ENCODE measurements at places on chromosomes 1 and 21. TPM values are rescaled to one million over a fixed set of nuclear protein-coding genes. Genes with fewer than 3 reads are reported as not detected.

DNA sequence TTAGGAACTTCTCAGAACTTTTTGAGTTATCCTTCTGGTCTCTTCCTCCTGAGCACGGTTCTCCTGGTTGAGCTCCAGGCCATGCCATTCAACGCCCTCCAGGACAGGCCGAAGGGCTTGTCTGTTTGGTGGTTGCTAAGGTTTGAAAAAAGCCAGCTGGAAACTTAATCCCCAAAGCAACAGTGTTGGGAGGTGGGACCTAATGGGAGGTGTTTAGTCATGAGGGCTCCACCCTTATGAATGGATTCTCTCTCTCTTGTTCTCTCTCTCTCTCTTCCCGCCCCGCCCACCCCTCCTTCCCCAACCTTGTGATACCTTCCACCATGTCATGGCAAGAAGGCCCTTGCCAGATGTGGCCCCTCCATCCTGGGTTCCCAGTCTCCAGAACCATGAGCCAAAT is 829 bp downstream of the KCNE1 start:
- no peak overlapping the region for H3K4me3 ChIP-seq
- H3K27ac ChIP-seq: no peak overlapping the region
- H3K27me3 ChIP-seq: no peaks in the 10 kb centered on the region
- no peak for DNase-seq
- no peaks in the 10 kb centered on the region for H3K36me3 ChIP-seq

DNA sequence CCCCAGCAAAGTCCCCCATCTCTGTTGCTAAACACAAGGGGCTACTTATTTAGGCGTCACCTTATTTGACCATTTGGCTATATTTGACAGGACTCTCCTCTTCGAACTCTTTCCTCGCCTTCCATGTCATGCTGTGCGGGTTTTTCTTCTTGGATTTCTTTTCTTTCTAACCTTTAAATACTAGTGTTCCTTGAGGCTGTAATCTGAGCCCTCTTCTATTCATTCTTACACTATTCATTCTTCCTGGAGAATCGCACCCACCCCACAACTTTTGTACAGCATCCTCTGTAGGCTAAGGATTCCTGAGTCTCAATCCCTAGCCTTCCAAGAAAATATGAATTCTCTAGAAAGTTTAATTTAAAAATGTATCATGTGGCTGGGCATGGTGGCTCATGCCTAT is 61.7 kb upstream of the C1orf115 start:
- no peak overlapping the region for H3K27ac ChIP-seq
- no peaks in the 10 kb centered on the region for H3K27me3 ChIP-seq
- no peak for DNase-seq
- no peaks in the 10 kb centered on the region for H3K36me3 ChIP-seq

The BATF3 gene
- 4.8 TPM for total RNA-seq

The VANGL2 gene
- 1.1 TPM for total RNA-seq

DNA sequence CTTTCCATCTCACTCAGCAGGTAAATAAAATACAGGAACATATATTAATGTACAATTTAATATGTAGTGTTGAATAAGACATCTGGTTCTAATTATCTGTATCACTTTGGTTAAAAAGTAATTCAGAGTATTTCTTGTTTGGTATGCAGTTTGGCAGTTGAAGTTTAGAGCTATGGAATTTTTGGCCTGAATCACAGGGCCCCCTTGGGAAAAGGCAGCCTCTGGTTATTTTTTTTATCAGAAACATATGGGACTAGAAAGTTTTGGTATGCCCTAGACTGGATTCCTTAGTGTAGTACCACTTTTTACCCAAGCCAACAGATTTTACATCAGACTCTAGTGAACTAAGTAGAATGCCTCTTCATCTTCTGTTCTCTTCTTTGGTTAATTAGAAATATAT is 26.4 kb downstream of the CNST start:
- no peaks in the 10 kb centered on the region for H3K4me1 ChIP-seq
- no peak for DNase-seq
- H3K4me3 ChIP-seq: no peak overlapping the region
- H3K36me3 ChIP-seq: no peaks in the 10 kb centered on the region
- no peaks in the 10 kb centered on the region for H3K27me3 ChIP-seq
- H3K27ac ChIP-seq: no peak overlapping the region

The CACHD1 gene
- 8.4 TPM for total RNA-seq

The SLC6A17 gene
- total RNA-seq: 10.5 TPM

- no peak overlapping the region for H3K4me3 ChIP-seq
- no peak overlapping the region for H3K27ac ChIP-seq
- H3K36me3 ChIP-seq: no peaks in the 10 kb centered on the region
- no peaks in the 10 kb centered on the region for H3K27me3 ChIP-seq
- no peak for DNase-seq
- H3K4me1 ChIP-seq: 0 out of 2 replicates have a peak, but pooled peaks cover 2% of the 10 kb centered on the region
These were observed 105.7 kb downstream of the ZNF281 start for GRCh38 chr1:200304171-200304570.

The PPIAL4G gene
- not detected for total RNA-seq

DNA sequence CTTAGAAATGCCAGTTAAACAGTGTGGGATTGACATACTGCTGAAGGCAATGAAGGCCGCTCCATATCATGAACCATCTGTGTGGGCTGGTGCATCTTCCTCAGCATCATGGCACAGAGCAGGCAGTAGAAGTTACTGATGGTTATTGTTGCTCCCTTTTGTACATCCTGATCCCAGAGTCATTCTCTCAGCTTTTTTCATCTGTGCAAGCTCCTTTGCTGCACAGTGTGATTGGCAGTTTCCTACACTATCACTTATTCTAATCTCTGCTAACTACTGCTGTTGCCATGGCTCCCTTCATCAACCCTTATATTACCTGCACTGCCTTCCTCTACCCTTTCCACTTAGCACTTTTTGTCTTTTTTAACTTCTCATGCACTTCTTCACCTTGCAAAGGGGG is 16.2 kb downstream of the RGS13 start:
- H3K4me3 ChIP-seq: no peak overlapping the region
- H3K4me1 ChIP-seq: no peaks in the 10 kb centered on the region
- no peak overlapping the region for H3K27ac ChIP-seq
- no peak for DNase-seq
- no peaks in the 10 kb centered on the region for H3K27me3 ChIP-seq

DNA sequence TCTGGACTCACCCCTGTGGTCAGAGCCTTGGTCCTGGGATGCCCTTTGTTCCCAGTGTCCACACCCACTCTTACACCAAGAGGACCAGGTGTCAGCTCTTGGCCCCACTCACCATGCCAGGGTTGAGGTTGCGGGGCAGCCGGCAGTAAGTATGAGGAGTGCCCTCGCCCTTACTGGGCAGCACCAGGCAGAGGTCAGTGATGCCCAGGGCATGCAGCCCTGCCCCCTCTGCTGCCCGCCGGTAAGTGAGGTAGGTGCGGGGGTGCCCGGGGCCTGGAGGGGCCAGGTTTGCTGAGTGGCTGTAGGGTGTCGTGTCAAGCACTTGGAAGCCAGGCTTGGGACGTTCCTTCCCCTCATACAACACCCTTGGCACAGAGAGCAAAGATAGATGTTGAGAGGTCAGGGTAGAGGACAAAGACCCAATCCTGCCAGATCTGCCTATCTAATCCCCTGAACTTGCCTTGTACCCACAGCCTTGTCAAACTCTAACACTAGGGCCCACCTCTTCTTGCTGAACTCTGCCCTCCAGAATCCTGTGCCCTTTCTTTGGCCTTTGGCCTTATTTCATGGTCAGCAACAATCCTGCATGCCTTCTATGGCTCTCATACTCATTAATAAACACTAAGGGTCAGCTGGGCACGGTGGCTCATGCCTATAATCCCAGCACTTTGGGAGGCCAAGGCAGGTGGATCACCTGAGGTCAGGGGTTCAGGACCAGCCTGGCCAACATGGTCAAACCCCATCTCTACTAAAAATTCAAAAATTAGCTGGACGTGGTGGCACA is 3.6 kb downstream of the DENND4B start:
- H3K4me3 ChIP-seq: no peak overlapping the region
- H3K4me1 ChIP-seq: peaks cover 18% of the 10 kb centered on the region
- H3K27me3 ChIP-seq: no peaks in the 10 kb centered on the region
- H3K27ac ChIP-seq: no peak overlapping the region
- no peak for DNase-seq
- peaks cover 16% of the 10 kb centered on the region for H3K36me3 ChIP-seq

DNA sequence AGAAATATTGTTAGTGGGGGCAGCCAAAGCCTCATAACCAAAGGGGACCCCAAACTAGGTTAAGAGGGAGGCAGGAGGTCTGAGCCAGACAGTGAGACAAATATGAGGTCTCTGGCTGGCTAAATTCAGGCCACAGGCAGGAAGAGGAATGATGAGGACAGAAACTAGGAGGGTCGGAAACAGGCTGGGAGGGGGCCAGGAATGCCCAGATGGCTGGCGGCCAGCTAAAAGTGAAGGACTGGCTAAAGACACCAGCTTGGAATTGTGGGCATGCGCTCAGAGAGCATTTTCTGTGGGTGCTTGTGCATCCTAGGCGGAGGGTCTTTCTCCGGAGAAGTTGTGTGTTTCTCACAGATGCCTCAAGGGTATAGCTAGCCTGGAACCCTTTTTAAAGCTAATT is 77.0 kb downstream of the PGM1 start:
- no peak overlapping the region for H3K4me3 ChIP-seq
- H3K4me1 ChIP-seq: peaks cover 42% of the 10 kb centered on the region
- no peaks in the 10 kb centered on the region for H3K36me3 ChIP-seq

The SPRR1B gene
- 0.66 TPM for total RNA-seq

GRCh38 chr1:104671684-104672353 is 922.1 kb downstream of the AMY1C start:
- DNase-seq: no peak
- H3K27me3 ChIP-seq: no peaks in the 10 kb centered on the region
- no peaks in the 10 kb centered on the region for H3K4me1 ChIP-seq

DNA sequence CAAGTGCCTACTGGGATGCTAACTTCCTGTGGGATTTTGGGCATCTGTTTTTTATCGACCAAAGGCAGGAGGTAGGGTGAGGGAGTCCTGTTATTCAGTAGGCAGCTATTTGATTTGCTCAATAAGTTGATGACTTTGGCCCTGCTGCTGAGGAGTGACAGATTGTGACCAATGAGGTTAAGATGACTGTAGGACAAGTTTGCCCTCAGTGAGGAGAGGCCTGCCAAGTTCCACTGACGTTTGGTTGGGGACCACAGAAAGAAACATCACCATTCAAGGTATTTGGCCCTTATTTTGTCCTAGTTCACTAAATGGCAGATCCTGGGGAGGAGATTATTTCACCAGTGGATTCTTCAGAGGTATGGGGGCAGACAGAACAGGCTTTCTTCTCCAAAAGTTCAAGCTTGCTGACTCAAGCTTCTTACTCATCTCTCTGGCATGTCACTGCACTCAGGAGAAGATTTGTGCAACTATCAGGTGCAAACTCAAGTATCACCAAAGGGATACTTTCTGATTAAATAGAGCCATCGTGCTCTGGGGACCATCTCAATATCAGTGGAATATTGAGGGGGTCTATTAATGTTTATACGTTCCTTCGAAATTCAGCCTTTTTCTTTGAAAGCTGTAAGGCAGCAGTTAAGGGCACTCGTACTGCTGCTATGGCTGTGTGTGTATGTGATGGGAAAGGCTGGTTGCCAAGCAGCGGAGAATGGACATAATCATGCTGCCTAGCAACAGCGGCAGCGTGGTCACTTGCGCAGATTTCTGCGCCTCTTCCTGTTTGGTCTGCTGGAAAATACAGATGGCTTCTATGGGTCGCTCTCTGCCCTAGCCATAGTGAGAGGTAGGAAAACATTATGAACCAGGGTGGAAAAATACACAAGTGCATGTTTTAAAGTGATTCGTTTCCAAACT is 78.7 kb downstream of the PBX1 start:
- no peaks in the 10 kb centered on the region for H3K36me3 ChIP-seq
- H3K4me3 ChIP-seq: no peak overlapping the region
- peak overlapping the region; percentile 61 for H3K27ac ChIP-seq
- H3K4me1 ChIP-seq: peaks cover 51% of the 10 kb centered on the region

The FALEC gene
- 0.59 TPM for total RNA-seq
